ENCODE measurements at places on chromosomes 7 and 10.
A peak's percentile ranks its signal among the peaks of the same experiment; 100 is the strongest.

GRCh38 chr7:48755061-48755555, 169.2 kb upstream of the CDC14C start:
- no peak for DNase-seq

- DNase-seq = no peak
Measured at GRCh38 chr10:103373544-103373943, 5.8 kb downstream of the TAF5 start.

GRCh38 chr10:46291817-46292572, 5.2 kb downstream of the ANTXRL start:
- no peak for DNase-seq

DNA sequence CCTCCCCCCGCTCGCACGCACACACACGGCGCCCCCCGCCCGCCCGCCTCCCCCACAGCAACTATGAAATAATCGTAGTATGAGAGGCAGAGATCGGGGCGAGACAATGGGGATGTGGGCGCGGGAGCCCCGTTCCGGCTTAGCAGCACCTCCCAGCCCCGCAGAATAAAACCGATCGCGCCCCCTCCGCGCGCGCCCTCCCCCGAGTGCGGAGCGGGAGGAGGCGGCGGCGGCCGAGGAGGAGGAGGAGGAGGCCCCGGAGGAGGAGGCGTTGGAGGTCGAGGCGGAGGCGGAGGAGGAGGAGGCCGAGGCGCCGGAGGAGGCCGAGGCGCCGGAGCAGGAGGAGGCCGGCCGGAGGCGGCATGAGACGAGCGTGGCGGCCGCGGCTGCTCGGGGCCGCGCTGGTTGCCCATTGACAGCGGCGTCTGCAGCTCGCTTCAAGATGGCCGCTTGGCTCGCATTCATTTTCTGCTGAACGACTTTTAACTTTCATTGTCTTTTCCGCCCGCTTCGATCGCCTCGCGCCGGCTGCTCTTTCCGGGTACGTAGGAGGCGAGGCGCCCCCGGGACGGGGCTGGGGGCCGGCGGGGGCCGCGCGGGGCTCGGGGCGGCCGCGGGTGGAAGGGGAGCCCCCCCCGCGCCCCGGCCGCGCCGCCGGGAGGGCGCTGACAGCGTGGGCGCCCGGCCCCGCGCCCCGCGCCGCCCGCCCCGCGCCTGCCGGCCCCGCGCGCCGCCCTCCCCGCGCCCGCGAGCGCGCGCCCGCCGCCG, 441 bp downstream of the BMI1 start:
- peak; percentile 80 for DNase-seq

DNA sequence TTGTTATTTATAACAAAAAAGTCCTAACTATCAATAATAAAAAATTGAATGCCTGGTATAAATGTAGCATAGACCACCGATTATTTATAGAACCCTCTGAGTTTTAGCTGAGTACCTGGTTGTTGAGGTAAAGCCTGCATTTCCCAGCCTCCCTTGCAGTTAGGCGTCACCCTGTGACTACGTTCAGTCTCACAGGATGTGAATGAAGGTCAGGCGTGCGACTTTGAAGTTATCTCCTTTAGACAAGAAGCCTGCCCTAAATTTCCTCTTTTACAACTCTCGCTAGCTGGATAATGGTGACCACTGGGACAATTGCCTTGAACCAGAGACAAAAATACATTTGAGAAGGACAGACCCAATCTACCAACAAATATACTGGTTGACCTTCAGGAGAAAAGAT, 67.5 kb upstream of the TES start:
- DNase-seq = no peak

DNA sequence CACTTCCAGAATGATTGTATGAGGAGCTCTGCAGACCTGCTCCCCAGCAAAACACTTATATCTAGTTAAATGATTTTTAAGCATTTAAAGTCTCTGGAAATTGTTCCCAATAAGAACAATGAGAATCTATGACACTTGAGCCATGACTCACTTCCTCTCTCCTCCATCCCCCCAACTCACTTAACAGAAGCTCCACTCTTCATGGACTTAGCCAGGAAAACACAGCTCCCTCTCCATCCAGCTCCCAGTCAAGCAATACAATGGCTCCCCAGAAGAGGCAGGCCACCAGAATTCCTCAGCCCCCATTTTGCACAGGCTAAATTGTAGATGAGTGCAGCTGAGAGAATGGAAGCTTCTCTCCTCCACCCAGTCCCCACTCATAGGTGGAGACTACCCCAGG, 27.0 kb downstream of the AOC1 start:
- DNase-seq = peak; percentile 38

DNA sequence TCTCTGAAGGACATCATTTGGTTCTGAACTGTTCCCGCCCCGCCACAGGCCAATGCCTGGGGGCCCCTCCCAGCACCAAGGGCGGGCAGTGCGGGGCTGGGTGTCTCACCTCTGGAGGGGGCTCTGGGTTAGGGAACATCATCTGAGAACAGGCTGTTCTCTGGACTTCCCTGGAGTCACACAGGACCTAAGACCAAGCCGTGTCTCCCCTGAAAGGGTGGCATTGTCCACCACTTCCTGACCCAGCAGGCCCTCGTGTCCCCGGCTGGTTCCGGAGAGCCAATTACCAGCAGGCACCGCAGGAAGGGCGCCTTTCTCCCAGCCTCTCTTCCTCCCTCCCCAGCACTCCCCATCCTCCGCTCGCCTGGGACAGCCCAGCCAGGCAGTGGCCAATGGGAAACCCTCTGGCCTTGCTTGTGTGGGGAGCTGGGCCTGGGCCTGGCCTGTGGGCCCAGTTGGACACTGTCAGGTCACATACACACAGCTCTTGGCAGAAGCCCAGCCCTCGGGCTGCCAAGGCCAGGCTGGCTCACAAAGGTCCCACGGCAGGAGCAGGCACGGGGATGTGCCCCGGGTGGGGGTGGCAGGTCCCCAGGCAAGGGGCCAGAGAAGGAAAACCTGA, 119.5 kb downstream of the SPDYE5 start:
- no peak for DNase-seq

- DNase-seq = no peak
Measured at GRCh38 chr7:41629711-41630111, 73.2 kb downstream of the INHBA start.

DNA sequence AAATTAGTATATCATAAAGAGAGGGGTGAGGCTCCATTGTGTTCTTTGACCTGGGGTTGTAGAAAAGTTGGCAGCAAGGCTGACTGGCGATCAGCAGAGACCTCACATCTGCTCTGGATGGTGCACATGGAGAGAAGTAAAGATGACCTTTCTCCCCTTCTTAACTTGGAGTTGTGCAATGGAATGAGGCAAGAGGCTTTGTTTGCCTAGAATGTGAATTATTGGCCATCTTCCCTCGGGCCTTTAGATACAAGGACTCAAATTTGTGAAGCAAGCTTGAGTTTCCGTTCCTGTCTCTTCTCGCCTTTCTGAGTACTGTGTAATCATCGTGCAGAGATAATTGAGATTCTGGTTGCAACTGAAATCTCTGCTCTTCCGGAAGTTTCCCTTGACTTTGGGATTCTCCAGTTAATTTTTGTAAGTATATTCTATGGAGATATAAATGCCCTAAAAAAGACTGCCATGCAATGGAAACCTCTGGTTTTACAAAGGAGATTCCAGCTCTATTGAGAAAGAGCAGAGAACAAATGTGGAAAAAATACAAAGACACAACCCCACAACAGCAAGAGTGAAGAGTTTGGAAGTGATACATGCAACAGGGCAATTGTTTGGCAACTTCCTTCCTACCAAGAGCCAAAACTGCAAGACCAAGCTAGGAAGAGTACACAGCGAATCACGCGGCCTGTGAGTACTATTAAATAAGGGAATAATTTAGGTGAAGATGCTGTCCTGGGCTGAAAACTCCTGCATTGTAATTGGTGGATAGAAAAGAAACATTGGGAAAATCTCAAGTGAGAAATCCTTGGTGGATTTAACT, 542.3 kb upstream of the NRP1 start:
- DNase-seq = no peak

DNA sequence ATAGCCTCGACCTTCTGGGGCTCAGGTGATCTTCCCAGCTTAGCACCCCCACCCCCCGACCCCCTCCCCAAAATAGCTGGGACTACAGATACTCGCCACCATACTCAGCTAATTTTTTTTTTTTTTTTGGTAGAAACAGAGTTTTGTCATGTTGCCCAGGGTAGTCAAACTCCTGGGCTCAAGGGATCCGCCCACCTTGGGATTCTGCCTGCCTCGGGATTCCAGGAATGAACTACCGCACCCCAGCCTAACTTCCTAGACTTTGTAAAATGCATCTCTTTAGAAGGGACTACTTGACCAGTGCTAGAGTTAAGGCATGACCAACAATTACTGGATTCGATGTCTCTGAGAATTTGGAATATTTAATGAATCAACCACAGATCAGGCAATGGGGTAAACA, 85.9 kb downstream of the MDFIC start:
- DNase-seq = no peak

DNA sequence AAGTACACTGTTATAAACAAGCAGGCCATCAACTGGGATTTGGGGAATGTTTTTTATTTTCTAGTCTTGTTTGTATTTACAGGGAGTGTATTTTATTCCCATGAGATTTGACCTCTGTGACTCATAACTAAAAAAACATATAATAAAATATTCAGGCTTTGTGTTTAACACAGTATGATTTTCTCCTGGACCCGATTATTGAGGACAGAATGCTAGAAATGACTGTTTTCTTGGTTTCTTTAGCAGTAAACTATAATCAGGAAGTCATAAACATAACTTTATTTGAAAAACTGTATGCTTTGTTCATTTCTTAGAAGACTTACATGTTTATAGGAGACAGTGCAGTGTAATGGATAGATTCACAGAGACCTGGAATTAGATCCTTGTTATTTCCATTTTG, 2.1 kb downstream of the NHLRC2 start:
- peak; percentile 36 for DNase-seq

GRCh38 chr7:33905389-33906032, at the start of gene BMPER:
Gene BMPER (plus strand): TSS chr7:33905539. CDS start chr7:33905614, 75 bp downstream.
- no peak for DNase-seq

DNA sequence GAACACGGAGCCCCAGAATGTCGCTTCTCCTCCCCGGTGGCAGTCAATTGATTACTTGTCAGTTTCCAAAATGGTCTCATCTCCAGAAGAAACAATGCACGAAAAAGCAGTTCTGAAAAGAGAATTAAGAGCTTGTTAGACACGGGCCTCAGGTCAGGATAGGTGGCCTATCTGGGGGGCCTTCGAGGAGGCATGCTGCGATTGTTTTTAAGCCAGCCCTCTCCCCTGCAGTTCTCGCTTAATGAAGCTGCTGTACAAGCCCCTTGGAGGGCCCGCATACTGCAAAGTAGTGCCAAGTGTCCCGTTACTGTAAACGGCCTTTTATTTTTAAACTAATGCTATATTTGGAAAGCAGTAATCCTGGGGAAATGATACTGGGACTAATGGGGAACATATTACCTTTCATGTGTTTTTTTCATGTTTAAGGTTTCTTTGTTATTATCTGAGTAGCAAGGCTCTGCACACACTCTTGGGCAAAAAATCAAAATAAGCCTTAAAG, 114.8 kb upstream of the TCF7L2 start:
- DNase-seq = no peak

DNA sequence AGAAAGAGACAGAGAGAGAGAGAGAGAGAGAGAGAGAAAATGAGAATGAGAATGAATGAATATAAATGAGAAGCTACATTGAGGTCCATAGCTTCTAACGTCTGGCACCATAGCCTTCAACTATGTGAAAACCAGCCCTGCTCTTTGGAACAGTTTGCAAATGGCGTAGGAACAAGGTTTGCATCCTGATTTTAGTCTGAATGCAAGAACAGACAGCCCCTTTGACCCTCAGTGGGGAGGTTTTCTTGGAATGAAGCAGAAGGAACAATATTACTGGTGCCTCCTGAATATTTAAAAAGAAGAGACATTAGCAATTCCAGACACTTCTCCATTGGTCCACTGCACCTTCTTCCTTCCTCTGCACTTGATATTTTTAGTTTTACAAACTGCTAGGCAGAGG, 23.0 kb downstream of the LHPP start:
- no peak for DNase-seq

Data from RKO (cell line).